ENCODE measurements at places on chromosomes 6 and 20.

DNA sequence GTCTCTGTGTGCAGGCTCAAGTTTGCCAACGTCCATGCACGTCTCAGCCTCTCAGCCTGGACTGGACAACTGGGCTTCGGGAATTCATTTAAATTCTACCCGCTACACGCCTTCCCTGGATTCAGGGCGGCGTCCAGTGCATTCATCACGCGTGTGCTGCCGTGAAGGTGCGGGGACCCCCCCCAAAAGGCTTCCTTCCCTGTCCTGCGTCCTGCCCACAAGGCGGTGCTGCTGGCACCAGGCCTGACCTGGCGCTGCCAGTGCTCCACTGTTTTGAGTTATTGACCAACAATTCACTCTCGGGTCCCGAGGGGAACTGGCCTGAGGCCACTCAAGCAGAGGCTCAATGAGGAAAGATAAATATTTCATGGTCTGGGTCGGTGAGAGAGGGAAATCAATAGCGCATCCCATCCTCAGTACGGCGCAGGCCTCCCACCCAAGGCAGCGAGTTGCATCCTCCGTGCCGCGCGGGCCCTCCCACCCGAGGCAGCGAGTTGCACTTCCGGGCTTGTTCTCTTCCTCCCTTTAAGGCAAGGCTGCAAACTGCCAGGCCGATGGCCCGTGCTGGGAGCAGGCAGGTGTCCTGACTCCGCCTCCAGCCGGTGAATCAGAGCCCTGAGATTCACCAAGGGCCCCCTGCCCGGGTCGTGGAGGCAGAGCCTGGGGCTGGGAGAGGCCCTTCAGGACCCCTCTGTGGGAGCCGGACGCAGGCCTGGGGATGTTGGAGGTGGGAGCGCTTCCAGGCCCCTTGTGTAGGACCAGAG, 22.8 kb upstream of the BHLHE23 start:
- H3K27ac ChIP-seq: no peak overlapping the region
- H3K36me3 ChIP-seq: no peaks in the 10 kb centered on the region
- H3K27me3 ChIP-seq: peaks cover 29% of the 10 kb centered on the region
- H3K4me3 ChIP-seq: no peak overlapping the region
- peaks cover 5% of the 10 kb centered on the region for H3K4me1 ChIP-seq

DNA sequence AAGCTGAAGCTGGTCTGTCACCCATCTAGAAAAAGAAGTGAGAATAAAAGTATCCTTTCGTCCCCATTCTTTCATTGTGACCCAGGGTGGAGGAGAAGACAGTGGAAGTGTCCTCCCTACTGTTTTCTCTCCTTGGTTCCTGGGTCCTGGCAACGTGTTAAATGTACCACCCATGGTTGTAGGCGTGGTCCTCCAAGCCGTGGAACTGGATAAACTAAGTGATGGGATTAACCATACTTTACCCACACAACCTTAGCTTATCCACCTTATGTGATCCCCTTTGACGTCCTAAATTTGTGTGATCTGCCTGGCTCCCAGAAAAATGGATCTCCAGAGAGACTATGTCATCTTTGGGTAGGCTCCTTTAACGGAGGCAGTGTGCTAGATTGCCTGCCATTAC, 47.4 kb downstream of the HLA-DPB1 start:
- H3K27ac ChIP-seq: no peak overlapping the region
- no peaks in the 10 kb centered on the region for H3K36me3 ChIP-seq
- peaks cover 31% of the 10 kb centered on the region for H3K27me3 ChIP-seq
- no peak overlapping the region for H3K4me3 ChIP-seq

GRCh38 chr6:116847227-116847626, 18.3 kb upstream of the GPRC6A start:
- no peak overlapping the region for H3K4me3 ChIP-seq
- no peaks in the 10 kb centered on the region for H3K4me1 ChIP-seq
- DNase-seq: no peak

DNA sequence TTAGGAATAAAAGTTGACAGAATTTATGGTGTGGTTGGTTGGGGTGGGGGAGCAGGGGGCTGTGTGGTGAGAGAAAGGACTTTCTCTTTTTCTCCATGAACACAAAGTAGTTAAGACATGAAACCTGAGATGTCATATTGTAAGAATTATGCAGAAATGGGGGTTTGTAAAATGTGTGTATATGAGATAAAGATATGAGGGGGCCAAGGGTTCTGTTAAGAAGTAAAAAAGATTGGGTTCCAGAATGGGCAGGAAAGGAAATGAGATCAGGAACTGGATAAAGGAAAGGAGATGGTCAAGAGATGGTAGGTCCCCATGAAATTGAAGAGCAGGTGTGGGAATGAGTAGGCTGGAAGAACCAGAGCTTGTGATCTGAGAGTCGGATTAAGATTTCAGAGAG, 9.7 kb downstream of the RNF146 start:
- no peak overlapping the region for H3K4me3 ChIP-seq
- no peak overlapping the region for H3K27ac ChIP-seq
- peaks cover 11% of the 10 kb centered on the region for H3K4me1 ChIP-seq
- no peaks in the 10 kb centered on the region for H3K27me3 ChIP-seq
- DNase-seq: no peak

GRCh38 chr6:150535151-150535804, 64.4 kb upstream of the PLEKHG1 start:
- H3K27ac ChIP-seq: no peak overlapping the region
- no peaks in the 10 kb centered on the region for H3K4me1 ChIP-seq
- no peak for DNase-seq
- no peaks in the 10 kb centered on the region for H3K36me3 ChIP-seq
- H3K27me3 ChIP-seq: peaks cover 3% of the 10 kb centered on the region

DNA sequence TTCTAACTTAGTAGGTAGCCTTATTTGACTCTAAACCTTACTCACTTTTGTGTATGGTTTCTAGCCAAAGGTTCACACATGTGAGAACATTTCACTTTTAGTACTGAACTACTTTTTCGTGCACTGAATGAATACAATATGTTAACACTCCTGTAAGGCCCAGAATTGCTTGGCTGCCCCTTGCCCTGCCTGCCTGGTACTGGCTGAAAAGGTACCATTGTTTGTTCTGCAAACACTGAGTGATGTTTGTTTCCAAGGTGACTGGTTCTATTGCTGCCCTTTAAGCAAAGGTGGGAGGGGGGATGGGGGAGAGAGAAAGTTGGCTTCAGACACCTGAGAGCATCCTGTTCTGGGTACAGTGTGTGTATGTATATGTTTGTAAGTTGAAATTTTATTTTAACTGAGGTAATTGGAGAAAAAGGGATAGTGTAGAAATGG, 31.2 kb downstream of the RREB1 start:
- H3K27me3 ChIP-seq: no peaks in the 10 kb centered on the region
- H3K4me3 ChIP-seq: peak overlapping the region; percentile 51

- peak overlapping the region; percentile 69 for H3K27ac ChIP-seq
- H3K27me3 ChIP-seq: no peaks in the 10 kb centered on the region
- no peak for DNase-seq
- peaks cover 15% of the 10 kb centered on the region for H3K4me1 ChIP-seq
- no peaks in the 10 kb centered on the region for H3K36me3 ChIP-seq
Measured at GRCh38 chr6:146850981-146851380, 252.2 kb downstream of the ADGB start.

Data from activated CD4-positive, alpha-beta T cell treated with anti-CD3 and anti-CD28 coated beads, Interleukin-2, amount 10 ng/mL, durations not matched to agents 24 days and 14 days (primary cell).